ENCODE measurements at places on chromosomes 6 and 20.

- no peak for DNase-seq
These were observed 149.6 kb downstream of the LINC00237 start for GRCh38 chr20:20956513-20956931.

DNA sequence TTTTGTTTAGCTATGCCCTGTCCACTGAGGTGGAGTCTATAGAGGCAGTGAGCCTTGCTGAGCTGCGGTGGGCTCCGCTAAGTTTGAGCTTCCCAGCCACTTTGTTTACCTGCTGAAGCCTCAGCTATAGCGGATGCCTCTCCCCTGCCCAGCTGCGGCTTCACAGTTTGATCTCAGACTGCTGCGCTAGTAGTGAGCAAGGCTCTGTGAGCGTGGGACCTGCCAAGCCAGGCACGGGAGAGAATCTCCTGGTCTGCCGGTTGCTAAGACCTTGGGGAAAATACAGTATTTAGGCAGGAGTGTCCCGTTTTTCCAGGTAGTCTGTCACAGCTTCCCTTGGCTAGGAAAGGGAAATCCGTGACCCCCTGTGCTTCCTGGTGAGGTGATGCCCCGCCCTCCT is 138.4 kb downstream of the SMAP1 start:
- DNase-seq = no peak

- no peak for DNase-seq
These were observed 175.5 kb downstream of the RFPL4B start for GRCh38 chr6:112522587-112522986.

DNA sequence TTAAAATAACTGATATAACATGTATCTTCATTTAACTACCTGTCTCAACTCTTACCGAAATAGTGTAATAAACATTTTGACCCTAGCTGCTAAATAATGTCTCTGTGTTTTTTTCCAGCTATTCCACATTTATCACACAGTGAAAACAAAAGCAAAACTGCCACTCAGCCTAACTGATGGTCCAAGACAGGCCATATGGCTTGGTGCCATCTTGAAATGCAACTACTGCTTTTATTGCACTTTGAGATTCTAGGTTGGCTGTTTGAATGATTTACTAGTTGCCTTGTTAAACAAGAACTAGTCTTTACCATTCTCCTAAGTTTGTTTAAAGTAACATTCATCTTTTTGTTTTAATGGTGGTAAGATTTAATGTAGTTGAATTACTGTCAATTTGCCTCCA is 739.8 kb downstream of the TFAP2A start:
- DNase-seq = no peak

- no peak for DNase-seq
These were observed 326.3 kb downstream of the FARS2 start for GRCh38 chr6:5587648-5588047.

DNA sequence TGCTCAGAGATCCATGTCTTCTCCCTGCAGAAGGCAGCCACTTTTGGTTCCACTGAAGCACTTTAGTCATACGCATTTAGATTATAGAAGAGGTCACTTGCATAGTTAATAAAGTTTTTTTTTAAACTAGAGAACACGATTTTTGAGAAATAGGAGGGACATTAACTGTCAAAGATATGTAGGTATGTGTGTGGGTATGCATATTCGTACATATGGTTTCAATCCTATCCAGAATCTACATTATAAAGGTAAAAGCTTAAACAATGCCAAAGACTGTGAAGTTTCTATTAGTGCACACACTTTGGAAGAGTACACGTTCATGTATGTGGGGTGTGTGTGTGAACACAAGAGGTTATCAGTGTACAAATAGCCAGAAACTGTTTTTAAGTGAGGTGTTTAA is 103.2 kb downstream of the BTBD3 start:
- no peak for DNase-seq

DNA sequence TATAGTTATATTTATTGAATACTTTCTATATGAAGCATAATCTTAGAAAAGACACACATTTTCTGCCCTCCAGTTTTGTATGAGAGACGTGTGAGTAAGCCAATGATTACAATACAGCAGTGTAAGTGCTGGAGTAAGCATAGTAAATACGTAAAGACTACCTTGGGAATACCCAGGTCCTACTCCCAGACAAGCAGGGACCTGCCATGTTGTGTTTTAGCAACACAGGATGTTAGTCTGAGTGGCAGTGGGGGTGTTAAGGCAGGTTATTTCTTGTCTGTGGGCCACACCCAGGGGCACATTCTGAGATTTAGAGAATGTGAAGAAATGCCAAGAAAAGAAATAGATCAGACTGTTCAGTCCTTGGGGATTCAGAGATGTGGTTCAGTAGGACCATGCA is 34.3 kb upstream of the RNF144B start:
- DNase-seq = no peak

DNA sequence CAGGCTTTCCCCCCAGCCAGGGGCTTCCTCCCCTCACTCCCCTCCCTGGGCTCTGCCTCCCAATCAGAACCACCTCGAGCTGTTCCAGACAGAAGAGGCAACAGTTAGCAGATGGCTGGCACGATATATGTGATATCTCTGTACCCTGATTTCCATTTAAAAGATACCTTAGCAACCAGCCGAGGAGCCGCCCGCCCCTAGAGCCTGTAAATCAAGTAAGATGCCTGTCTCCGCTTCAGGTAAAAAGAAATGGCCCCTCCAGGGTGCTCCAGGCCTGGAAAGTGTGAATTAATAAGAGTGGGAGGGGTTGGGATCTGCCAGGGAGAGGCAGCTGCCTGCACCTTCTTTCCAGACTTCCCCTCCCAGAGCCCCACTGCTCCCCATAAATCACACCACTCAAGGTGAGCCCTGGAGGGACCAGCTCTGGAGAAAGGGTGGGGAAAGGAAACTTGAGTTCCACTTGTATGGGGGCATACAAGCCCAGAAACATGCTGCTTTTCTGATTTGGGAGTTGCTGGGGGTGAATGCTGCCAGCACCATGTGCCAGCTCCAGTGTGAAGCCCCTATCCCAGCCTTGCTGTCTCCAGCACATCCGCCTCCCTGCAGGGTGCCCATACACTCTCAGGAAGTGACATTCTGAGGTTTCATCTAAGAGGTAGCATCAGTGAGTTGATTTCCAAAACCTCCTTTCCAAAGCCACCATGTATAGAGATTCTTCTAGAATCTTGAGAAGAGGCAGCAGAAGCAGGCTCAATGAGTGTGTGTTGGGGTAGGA is 148.0 kb downstream of the LRFN2 start:
- no peak for DNase-seq

GRCh38 chr20:21031666-21032065 is 74.5 kb downstream of the LINC00237 start:
- DNase-seq = no peak

DNA sequence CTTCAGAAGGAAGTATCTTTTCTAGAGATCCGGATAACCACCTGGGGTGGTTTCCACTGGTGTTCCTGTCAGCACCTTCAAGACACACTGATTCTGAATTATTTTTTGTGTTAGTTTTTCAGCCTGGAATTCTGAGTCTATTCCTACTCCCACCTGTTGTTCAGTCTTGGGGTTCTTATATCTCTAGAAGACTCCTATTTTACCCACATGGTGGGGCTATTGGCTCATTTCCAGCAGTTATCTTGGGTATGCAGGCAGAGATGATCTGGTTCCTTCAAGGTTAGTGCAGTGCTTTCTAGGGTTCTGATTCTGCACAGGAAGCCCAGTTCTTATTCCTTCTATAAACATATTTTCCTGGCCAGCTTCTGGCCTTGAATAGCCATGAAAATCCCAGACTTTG is 175.6 kb upstream of the PDE7B start:
- DNase-seq = peak; percentile 7

- no peak for DNase-seq
These were observed 89.0 kb downstream of the CD40 start for GRCh38 chr20:46206992-46207549.

GRCh38 chr20:58308680-58309527 is 611 bp upstream of the RAB22A start:
- no peak for DNase-seq

DNA sequence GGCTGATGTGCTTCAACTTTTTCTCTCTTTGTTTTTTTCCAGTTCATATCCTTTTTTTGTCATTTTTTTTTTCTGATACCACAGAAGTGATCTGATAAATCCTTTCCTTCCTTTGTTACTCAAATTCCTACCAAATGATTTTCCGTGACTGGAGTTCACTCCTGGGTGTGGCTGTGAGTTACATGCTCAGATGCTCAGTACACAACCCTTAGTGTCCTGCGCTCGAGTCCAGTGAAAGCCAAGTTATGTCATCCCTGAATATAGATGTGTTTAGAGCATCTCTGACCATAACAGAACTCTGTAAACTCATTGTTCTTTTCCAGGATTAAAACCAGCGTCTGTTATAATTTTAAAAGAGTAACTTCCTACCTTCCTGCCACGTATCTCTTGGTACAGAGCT is 147.2 kb upstream of the AKAP12 start:
- DNase-seq = no peak

GRCh38 chr6:360764-361373 is 30.7 kb upstream of the IRF4 start:
- no peak for DNase-seq

GRCh38 chr6:80003826-80004172 is 650 bp upstream of the TTK start:
- peak; percentile 57 for DNase-seq

GRCh38 chr6:150485161-150485958 is 114.3 kb upstream of the PLEKHG1 start:
- DNase-seq = no peak

DNA sequence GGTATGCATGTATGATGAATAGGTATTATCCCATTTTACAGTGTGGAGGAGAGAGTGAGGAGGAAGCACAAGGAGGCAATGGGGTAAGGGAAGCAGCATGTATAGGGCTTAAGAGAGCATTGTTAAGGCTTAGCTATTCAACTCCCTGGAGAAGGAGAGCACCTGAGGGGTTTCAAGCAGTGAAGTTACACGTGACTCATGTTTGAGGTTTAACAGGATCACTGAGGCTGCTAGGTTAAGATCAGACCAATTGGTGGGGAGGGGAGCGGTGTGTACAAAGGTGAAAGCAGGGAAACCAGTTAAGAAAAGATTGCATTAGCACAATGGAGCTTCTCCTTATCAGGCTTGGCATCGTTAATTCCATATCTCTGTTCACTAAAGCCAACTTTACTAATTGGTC is 64.4 kb upstream of the NHSL1 start:
- DNase-seq = no peak

DNA sequence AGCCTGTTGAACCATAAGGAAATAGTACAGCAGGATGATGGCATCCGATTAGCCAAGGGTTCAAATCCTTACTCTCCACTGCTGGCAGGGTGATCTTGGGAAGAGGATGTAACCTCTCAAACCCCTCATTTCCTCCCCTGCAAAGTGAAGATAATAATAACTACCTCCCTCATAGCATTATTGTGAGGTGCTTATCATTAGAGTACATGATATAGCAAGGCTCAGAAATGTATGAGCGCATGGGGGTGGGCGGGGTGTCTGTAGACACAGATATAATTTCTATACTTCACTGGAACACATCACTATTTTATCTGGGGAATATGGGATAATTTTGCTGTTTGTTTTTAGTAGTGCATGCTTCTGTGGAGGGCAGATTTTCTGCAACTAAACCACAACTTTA is 89.8 kb upstream of the LAMP5 start:
- no peak for DNase-seq

- DNase-seq = no peak
These were observed 257.8 kb downstream of the RNGTT start for GRCh38 chr6:88705601-88706000.

GRCh38 chr20:49207076-49207475 is 12.1 kb upstream of the DDX27 start:
- no peak for DNase-seq

- no peak for DNase-seq
These were observed 43.6 kb upstream of the DEFB112 start for GRCh38 chr6:50093116-50093937.

DNA sequence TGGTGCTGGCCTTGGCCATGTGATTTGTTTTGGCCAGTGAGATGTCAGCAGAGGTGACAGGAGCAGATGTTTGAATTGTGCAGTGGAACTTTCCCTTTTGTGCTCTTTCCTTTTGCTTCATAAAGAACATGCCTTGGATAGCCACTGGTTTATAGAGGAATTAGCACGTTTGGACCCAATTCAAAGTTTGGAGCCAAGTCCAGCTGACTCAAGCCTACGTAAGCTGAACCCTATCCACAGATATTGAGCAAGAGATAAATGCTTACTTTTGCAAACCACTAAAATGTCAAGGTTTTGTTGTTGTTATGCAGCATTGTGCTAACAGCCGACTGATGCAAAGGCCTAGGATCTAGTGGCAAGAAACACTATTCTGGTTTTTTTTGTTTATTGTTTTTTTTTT is 230.9 kb upstream of the CITED2 start:
- no peak for DNase-seq

DNA sequence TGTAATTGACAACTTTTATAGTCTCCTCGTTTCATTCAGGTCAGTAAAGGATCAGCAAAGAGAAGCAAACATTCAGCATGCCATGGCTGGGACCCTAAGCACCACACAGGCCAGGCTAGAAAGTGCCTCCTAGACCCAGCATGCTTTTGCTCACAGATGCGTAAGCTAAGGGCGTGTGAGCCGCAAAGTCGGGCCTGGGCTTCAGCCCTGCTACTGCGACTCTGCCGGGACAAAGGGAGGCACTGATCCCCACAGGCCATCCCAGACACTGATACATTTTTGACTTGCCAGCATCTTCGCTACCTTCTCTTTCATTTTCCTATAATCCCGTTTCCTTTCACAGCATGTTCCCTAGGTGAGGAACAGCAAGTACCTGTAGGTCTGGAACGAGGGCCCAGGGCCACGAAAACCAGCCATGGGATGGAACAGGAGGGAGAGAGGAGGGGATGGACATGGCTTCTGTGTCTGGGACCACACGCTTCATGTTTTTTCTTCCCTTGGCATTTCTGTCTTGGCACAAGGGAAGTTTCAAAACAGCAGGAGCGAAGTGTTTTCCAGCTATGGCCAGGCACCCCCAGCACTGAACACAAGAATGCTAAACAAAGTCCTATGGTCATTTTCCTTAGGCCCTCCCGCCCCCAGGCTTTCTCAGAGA is 42.6 kb downstream of the IRF4 start:
- DNase-seq = no peak

- DNase-seq = no peak
These were observed 5.2 kb downstream of the HAO1 start for GRCh38 chr20:7935027-7935551.

DNA sequence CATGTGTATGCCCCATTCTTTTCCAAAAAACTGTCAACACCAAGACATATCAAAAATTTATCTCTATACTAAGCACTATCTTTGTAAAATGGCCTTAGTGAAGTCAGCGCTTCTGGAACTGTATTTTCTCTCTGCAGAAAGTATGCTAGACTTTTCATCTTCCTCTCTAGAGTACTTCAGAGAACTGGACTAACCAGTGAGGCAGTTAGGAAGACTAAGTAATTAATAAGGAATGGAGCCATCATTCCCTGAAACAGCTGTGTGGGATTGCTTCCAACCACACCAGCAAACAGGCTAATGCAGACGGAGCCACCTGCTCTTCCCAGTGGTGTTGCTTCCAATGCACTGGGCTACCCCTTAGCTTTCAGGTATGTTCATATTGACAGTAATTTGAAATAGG is 169.1 kb upstream of the FUT9 start:
- peak; percentile 63 for DNase-seq

GRCh38 chr20:37254114-37254878 is 7.3 kb downstream of the GHRH start:
- DNase-seq = no peak

All from NCI-H1105 (cell line).